ENCODE measurements at places on chromosomes 16 and 17. TPM values are rescaled to one million over a fixed set of nuclear protein-coding genes. Genes with fewer than 3 reads are reported as not detected.

DNA sequence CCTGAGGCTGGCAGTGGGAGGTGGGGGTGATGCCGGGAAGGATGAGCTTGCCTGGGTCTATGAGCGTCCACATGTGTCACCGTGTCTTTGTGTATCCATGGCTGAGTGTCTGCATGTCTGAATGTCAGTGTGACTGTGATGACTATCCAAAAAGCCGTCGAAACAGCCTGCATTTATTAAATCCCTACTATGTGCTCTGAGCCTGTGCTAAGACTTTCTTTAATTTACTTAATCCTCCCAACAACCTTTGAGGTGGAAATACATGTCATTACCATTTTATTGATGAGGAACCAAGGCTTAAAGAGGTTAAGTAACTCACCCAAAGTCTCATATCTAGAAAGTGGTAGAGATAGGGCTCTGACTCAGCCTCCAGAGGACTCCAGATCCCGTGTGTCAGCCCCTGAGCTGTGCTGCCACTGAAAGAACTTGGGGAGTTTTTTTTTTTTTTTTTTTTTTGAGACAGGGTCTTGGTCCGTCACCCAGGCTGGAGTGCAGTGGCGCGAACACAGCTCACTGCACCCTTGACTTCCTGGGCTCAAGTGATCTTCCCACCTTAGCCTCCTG lies 20.0 kb downstream of the ARHGAP23 start:
- no peak for DNase-seq

ZG16 gene
- 1.6 TPM for total RNA-seq

MMP25 gene
- 2.0 TPM for total RNA-seq

WNT3 gene
- 4.4 TPM for total RNA-seq

GRCh38 chr17:12987120-12987519 lies 30.7 kb downstream of the ELAC2 start:
- no peak for DNase-seq

DNA sequence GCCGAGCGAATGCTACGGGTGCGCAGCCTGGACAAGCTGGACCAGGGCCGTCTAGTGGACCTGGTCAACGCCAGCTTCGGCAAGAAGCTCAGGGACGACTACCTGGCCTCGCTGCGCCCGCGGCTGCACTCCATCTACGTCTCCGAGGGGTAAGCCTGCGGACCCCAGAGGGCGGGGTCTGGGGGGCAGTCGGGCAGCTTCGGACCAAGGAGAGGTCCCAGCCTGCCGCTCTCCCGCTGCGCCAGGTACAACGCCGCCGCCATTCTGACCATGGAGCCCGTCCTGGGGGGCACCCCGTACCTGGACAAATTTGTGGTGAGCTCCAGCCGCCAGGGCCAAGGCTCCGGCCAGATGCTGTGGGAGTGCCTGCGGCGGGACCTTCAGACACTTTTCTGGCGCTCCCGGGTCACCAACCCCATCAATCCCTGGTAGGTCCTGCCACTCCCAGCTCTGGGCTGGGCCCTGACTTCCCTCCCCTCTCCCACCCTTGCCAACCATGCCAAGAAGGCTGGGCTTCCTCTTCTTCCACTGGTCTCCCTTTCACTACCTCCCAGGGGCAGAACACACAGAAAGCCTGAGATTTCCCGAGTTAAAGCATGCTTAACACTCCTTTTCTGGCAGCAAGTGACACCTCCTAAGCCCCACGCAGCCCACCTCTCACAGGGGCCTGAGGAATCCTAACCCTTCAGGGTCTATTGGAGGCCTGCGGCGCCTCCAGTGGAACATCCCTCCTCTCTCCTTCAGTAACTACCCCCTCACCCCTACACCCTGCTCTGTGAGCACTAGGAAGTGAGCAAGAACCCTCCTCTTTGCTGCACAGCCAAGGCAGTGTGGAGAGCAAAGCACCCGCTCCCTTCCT lies 3.2 kb downstream of the NAGS start:
- DNase-seq: no peak

DNA sequence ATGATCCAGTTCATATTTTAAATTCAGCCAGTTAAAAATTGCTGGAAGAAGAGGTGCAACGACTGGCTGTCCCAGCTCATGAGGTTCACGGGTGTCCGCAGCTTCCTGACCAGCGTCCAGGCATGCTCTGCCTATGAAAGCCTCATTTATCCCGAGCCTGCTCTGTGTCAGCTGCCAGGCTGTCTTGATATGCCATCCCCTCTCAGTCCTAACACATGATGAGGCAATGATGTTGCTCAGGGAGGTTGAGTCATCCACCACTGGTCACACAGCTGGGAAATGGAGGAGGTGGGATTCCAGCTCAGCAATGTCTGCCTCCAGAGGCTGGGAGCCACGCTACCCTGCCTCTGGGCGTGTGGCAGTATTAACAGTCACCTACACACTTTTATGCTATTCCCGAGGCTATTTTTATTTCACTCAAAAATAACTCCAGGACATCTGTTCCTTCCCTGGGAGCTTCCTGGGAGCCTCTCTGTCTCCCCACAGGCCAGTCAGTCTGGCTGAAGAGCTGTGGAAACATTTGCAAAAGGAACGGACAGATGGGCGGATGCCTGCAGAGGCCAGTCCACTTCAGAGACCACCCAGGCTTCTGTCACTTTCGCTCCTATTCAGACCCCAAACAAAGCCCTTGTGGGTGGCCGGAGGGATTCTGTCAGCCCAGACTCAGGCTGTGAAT lies 22.5 kb downstream of the RAB11FIP4 start:
- no peak for DNase-seq

DNA sequence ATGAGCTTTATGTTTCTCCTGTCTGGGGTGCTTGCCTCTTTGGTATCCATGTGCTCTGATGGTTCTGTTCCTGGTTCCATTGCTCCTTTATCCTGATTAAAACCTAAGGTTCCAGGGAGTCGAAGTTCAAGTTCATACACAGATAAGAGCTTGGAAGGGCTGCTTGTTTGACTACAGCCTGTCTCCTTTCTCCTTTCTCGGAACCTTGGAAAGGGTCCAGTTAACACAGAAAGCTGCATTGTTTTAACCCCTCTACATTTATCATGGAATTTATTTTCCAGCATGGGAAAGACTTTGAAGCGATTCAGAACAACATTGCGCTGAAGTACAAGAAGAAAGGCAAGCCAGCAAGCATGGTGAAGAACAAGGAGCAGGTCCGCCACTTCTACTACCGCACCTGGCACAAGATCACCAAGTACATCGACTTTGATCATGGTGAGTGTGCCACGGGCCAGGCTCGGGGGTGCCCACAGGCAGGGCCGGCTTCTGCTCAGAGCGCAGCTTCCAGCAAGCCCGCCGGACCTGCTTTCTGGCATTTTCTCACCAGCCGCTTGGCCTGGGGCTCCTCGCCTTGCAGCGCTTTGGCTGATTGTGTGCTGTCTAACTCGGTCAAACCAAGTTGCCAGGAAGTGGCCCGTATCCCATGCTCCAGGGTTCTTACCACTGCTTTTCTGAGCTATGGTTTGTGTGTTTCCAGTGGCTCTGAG lies 19.9 kb downstream of the CRAMP1 start:
- DNase-seq: no peak

Measured in right lobe of liver (tissue), 6 donors.